ENCODE measurements at places on chromosomes 5 and 9.

GRCh38 chr5:54040804-54041203 is 269.6 kb downstream of the ARL15 start:
- no peak for DNase-seq

DNA sequence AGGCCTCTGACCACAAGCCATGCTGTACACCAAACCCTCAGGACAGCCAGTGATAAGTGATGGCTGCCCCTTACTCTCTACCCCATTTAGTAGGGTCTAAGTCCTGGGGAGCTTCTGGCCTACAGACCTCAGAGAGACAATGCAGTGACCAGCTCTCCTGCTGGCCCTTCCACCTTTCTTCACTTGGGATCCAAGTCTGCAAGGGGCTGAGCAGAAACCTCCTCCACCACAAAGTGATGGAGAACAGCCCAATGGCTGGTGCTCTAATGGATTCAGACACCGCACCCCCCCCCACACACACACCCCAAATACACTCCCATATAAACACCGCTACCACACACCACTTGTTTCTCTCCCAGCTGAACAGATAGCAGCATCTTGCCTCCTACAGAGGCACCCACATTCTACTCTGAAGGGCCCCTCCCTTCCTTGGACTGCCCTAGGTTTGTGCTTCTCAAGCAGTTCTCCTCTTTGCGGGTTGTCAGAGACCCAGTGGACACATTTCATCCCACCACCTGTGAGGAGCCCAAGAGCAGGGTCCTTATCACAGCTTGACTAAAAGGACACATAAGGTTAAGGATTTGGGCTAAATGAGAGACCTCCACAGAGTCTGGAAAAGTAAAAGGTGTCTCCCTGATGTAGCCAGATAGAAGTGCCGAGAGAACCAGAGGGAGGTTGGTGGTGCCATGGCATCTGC is 1.3 kb upstream of the PDLIM4 start:
- no peak for DNase-seq

GRCh38 chr5:4700069-4700468 is 440.1 kb upstream of the ADAMTS16 start:
- DNase-seq: peak; percentile 23

DNA sequence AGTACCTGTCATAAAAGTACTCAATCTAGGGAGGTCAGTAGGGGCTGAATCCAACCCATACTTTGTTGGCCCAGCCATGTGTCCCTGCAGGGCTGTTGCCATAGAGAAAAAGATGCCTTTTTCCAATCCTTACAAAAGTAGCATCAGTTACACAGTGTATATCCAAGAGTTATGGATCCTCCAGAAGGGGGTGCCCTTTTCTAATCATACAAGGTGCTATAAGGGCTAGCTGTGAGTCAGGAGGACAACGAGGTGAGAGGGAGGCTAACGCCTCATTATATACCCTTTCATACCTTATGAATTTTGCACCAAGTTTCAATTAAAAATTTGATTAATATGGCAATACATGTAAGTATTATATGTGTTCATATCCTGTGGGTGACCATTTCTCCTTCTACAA is 4.8 kb downstream of the KIAA0825 start:
- DNase-seq: peak; percentile 52

DNA sequence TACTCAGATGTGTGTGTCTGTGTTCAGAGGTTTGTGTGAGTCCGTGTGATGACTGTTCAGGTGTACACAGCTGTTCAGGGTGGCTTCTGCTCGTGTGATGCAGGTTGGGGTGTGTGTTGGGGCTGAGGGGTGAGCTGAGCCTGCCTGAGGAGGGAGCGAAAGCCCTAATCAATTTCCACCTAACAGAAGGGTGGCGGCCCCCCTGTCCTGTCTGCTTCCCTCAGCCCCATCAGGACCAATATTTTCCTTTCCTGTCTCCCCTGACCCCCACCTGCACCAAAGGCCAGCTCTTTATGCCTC is 30.2 kb downstream of the LHX2 start:
- DNase-seq: no peak

- no peak for DNase-seq
Observed at GRCh38 chr5:142445266-142445665, 120.4 kb upstream of the SPRY4 start.

DNA sequence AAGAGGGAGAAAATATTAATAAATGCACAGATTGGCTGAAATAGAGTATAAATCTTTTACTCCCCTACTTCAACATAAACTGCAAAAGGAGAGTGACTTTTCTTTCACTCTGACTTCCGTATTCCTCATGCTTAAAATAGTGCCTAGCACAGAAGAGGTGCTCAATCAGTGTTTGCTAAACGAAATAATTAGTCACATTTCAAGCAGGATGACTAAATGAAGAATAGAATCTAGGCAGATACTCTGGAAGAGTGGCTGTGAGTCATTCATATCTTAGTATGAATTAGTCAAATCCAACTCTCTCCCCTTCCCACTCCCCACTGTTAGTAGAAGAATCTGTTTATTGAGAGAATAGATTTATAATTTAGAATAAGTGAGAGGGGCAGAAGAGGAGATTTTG is 4.8 kb downstream of the CD274 start:
- DNase-seq: peak; percentile 87

GRCh38 chr9:85130260-85130659 is 460.7 kb downstream of the NTRK2 start:
- DNase-seq: no peak

DNA sequence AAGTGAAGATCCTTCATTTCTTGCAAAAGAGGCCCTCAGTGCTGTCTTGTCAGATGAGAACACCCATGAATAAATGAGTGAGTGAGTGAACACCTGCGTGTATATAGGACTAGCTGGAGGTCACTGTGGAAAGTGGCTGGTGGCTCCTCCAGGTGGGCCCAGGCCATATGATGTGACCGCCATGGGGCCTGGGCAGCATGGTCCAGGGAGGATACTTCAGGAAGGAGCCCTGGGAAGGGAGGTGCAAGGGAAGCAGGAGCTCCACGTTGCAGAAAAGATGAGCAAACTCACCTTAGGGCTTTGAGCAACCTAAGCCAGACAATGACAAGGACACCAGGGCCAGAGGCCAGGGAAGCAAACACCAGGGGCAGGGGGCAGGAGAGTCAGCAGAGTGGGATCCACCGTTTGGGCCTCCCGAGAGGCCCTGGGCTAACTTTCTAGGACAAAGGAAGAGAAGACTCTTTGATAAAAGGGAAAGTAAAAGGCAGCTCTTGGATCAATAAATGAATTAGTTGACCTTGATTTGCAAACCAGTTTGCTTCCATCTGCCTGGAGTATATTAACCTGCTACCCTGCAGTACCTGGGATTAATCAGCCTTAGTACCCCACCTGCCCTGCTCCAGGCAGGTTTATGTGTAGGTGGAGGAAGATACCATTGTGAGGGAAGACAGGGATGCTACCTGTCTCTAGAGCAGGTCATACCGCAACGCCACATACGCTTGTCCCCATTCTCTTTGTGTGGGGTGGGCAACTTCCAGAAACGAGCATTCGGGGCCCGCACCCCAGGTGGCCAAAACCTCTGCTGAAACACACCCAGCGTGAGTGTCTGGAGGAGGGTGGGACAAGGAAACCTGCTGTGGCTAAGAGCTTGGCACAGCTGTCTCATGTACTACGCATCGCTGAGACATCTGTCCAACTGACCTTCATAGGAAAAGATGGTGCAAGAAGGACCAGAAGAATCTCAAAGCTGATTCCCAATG is 51.4 kb upstream of the OLFM1 start:
- no peak for DNase-seq

DNA sequence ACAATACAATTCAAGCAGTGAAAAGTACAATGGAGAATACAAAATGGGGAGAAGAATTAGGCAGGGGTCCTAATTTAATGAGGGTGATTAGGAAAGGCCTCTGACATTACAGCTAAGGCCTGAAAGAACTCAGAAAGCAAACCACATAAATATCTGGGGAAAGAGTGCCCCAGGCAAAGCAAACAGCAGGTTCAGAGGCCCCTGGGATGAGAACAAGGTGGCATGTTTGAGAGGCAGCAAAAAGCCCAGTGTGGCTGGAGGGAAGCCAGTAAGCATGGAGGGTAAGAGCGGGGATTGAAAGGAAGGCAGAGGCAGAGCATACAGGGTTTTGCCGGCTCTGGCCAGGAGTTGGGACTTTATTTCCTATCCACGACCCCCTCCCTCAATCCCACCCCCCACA is 33.4 kb upstream of the VDAC1 start:
- no peak for DNase-seq

- peak; percentile 69 for DNase-seq
Observed at GRCh38 chr9:89961616-89962341, 357.0 kb downstream of the GADD45G start.

GRCh38 chr5:378301-378891 is 56.9 kb downstream of the AHRR start:
- DNase-seq: peak; percentile 82

DNA sequence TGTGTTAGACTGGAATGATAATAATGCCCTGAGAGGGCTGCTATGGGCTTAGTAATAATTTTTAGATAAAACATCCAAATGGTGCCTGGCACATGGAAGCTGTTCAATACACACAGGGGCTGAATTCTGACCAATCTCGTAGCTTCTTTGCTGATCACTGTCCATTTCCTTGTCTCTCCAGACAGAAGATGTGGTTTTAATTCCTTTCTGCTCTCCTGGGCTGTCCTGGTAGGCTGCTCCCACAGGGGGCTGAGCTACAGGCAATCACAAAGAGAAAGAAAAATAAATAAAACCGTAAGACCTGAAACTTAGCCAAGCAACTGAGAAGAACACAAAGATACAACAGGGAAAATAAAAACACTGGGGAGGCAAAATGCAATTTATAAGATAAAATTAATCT is 136.5 kb downstream of the CDK5RAP2 start:
- no peak for DNase-seq

- DNase-seq: no peak
Observed at GRCh38 chr9:100884518-100884917, 144.0 kb upstream of the PLPPR1 start.

DNA sequence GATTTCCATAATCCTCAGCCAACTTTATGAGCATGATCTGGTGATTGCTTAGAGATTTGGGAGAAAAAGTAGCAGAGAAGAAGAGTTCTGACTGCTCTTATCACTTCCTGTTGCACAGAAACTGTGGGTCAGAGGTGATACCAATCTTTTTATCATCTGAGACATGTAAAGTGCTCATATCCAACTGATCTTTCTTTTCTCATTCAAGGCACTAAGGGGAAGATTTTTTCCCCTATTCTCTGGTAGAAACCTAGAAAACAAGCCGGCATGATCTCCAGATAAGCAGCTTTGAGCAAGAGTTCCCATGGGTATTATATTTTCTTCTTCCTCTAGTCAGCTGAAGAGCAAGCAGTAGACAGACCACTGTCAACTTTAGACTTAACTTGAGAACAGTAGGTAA is 29.0 kb upstream of the GPR150 start:
- DNase-seq: peak; percentile 49

DNA sequence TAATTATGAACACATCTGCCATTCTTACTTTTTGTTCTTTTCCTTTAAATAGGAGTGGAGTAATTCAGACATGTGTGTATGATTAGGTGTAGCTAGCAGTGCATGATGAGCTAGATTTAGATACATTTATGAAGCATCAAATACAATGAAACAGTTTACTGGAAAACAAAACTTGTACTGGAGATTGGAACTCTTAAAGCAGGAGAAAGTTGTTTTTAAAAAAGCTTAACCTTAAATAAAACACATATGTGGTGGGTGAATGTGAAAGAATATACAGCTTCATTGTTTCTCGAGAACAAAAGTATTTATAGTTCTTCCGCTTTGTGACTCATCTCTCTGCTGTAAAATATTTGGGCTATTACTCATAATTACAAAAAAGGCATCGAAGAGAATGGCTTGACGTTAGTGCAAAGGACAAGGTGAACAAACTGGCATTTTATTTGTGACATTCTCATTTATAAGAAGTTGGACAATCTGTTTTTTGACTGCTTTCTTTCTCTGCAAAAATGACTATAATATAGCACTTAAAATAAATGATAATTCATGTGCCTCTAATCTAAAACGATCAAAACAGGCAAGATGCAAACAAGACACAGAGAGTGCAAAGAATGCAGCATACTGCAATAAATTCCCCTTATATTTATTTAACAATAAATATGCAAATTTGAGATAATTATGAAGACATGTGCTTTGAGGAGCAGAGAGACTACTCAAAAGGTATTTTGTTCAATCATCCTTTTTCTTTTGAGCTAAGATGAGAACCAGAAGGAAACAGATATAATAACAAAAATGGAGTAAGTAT is 478.8 kb downstream of the CETN3 start:
- DNase-seq: no peak

DNA sequence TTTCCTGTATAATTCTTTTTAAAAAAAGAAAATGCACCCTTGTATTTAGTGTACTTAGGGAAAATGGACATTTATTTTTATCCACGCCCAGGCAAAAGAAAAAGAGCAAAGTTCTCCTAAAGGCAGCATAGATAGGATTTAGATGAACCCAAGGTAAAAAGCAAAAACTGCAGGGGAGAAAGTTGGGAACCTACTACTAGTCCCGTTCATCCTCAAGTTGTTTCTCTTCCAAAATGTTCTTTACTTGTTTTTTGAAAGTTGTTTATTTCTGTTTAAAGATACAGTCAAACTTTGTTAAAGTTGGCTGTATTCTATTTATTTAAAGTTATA is 9.8 kb downstream of the RUSC2 start:
- DNase-seq: no peak

- no peak for DNase-seq
Observed at GRCh38 chr9:16704116-16705110, 166.1 kb downstream of the BNC2 start.

DNA sequence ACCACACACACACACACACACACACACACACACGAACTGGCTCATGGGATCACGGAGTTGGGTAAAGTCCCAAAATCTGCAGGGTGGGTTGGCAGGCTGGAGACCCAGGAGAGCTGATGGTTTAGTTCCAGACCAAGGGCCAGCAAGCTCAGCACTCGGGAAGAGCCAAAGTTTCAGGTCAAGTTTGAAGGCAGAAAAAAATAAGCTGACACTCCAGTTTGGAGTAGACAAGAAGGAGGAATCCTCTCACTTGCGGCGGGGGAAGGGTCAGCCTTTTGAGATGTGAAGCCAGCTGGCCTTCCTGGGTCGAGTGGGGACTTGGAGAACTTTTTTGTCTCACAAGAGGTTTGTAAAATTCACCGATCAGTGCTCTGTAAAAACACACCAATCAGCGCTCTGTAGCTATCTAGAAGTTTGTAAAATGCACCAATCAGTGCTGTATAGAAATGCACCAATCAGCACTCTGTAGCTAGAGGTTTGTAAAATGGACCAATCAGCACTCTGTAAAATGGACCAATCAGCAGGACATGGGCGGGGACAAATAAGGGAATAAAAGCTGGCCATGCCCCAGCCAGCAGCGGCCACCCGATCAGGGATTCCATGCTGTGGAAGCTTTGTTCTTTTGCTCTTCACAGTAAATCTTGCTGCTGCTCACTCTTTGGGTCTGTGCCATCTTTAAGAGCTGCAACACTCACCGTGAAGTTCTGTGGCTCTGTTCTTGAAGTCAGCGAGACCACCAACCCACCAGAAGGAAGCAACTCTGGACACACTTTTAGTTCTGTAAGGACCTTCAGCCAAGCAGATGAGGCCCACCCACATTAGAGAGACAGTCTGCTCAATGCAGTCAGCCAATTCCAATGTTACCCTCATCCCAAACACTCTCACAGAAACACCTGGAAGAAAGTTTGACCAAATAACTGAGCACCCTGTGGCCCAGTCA is 37.8 kb upstream of the UNC5A start:
- no peak for DNase-seq

All from activated CD4-positive, alpha-beta T cell treated with anti-CD3 and anti-CD28 coated beads, Interleukin-10, Interleukin-2, amounts not matched to agents 100 ng/mL and 50 ng/mL, durations not matched to agents 16 hours and 8 hours (primary cell).